ENCODE measurements at places on chromosomes 5 and 9. TPM values are rescaled to one million over a fixed set of nuclear protein-coding genes. Genes with fewer than 3 reads are reported as not detected.

- DNase-seq = no peak
These were observed 411.6 kb upstream of the PTGER4 start for GRCh38 chr5:40268088-40268487.

Gene TRIM7
- total RNA-seq = 4.3 TPM

- no peak for DNase-seq
These were observed 391.8 kb downstream of the ARHGEF28 start for GRCh38 chr5:74017786-74018211.

- DNase-seq = no peak
These were observed 191.4 kb downstream of the MTRR start for GRCh38 chr5:8060235-8060952.

Gene PCDHB5
- 2.5 TPM for total RNA-seq

- no peak for DNase-seq
These were observed 31.8 kb downstream of the ANXA1 start for GRCh38 chr9:73183428-73183827.

GRCh38 chr5:180799194-180799593, 3.4 kb downstream of the MGAT1 start:
- no peak for DNase-seq

DNA sequence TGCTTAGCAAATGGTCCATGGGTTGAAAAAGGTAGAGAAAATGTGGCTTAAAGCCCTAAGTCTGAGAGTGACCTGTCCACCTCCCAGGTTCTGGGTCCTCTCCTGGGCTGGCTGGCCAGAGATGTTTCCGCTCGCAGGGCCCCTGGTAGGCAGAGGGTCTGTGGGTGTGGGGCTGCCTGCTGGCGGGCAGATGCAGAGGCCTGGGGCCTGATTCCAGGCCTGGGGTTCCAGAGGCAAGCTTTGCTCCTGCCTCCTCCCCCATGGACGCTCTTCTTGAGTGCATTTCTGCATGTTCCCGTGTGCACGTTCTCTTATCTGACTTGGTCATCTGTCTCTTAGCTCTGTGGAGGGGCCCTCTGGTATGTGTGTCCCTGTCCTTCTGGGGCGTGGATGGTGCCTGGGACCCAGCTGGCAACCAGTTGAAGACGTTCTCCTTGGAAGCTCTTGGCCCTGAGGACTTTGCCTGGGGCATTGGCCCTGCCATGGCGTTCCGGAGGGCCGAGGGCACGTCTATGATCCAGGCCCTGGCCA, 3.8 kb downstream of the MIGA2 start:
- DNase-seq = no peak

DNA sequence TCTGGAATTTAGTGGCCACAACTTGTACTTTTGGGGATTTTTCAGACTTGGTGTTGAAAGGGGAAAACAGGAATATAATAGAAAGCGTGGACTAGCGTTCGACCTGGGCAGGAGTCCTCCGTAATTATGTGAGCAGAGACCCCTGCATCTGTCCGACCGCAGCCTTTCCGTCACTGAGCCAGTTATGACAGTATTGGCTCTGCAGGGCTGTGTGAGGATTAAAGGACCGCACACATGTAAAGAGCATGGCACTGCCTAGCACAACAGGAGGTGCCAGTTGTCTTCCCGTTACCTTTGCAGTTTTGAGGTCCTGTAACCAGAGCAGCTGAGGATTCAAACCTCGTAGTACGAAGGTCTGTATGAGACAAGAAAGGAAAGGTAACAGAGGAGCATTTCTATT, 1.2 kb downstream of the B4GALT7 start:
- no peak for DNase-seq

Gene SPAG8
- total RNA-seq = 1.8 TPM

- no peak for DNase-seq
These were observed 163.4 kb downstream of the GAS1 start for GRCh38 chr9:86783884-86784283.
